ENCODE measurements at places on chromosomes 3 and 15. TPM values are rescaled to one million over a fixed set of nuclear protein-coding genes. Genes with fewer than 3 reads are reported as not detected.

SLCO2A1 gene
- total RNA-seq: 8.3 TPM

MITF gene
- 65.5 TPM for total RNA-seq

AHSG gene
- not detected for total RNA-seq

CYP8B1 gene
- not detected for total RNA-seq

ROPN1 gene
- total RNA-seq: not detected

SPCS1 gene
- total RNA-seq: 78.7 TPM

NOX5 gene
- not detected for total RNA-seq

INAFM2 gene
- 56.2 TPM for total RNA-seq

MFSD1 gene
- 27.3 TPM for total RNA-seq

KBTBD13 gene
- 9.4 TPM for total RNA-seq

NDUFAF3 gene
- total RNA-seq: 165 TPM

SLCO3A1 gene
- 46.6 TPM for total RNA-seq

PIF1 gene
- 0.35 TPM for total RNA-seq

LRRC57 gene
- total RNA-seq: 11.9 TPM

CFAP92 gene
- not detected for total RNA-seq

RGMA gene
- total RNA-seq: 25.0 TPM

BCL2A1 gene
- total RNA-seq: 0.43 TPM

FBLN2 gene
- 69.7 TPM for total RNA-seq

DAZL gene
- total RNA-seq: not detected

GOLGA8N gene
- total RNA-seq: 7.4 TPM

SPSB4 gene
- 7.3 TPM for total RNA-seq

COLQ gene
- 2.2 TPM for total RNA-seq

BSN gene
- total RNA-seq: 0.27 TPM

VWA5B2 gene
- total RNA-seq: not detected

SLC27A2 gene
- 0.24 TPM for total RNA-seq

LEKR1 gene
- 0.56 TPM for total RNA-seq

SERPINI2 gene
- 0.40 TPM for total RNA-seq

CHRM5 gene
- total RNA-seq: not detected

NEDD4 gene
- 8.1 TPM for total RNA-seq

FAM81A gene
- 8.0 TPM for total RNA-seq

TRIM71 gene
- total RNA-seq: not detected

CCDC191 gene
- total RNA-seq: 1.1 TPM
